ENCODE measurements at places on chromosomes 4 and X.

DNA sequence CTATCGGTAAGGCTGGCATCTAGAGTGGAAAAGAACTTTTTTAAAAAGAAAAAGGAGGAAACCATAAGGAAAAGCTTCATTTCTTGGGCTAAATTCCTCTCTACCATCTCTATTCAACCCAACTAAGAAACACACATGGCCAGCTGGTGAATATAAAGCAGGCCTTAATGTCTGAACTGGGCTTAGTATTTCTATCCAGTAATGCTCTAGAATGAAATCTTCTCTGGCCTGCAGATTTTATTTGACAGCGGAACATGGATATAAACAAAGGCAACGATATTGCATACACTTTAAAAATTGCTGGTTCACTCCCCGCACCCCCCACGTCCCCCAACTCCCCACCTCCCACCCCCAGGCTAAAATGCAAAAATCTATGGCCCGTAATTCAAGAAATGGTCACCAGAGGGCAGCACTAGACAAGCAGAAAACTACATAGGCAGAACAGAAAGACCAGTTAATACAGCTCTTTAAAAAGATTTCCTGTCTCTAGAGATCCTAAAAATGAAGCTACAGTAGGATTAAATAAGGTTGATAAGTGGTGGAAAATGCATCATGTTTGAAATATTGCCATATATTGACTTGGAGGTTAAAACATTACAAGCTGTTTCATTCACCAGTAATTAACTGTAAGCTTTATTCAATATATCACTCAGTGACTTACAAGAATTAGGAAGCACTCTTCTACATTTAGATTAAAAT lies 155.2 kb upstream of the GALNT7 start:
- H3K27me3 ChIP-seq: no peaks in the 10 kb centered on the region
- H3K27ac ChIP-seq: no peak overlapping the region
- no peaks in the 10 kb centered on the region for H3K4me1 ChIP-seq
- no peak for DNase-seq
- no peaks in the 10 kb centered on the region for H3K36me3 ChIP-seq

DNA sequence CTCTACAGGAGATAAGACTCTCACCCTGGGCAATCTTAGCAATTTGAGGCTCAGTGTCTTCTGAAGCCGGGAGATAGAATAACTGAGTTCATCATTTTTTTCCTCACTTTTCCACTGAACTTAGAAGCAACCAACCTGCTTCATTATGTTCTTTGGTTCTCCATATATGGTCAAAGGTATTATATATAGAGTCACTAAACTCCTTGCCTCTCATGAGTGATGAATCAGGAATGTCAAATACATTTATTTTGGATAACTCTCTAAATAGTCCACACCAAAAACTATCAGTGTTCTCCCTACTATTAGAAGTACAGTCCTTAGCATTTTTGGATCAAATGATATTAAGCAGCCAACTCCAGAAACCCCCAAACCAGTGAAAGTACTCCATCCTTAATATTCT lies 421.5 kb upstream of the EPHA5 start:
- no peaks in the 10 kb centered on the region for H3K4me1 ChIP-seq
- no peak for DNase-seq
- H3K36me3 ChIP-seq: no peaks in the 10 kb centered on the region
- H3K27me3 ChIP-seq: no peaks in the 10 kb centered on the region
- no peak overlapping the region for H3K4me3 ChIP-seq

- no peak for DNase-seq
- no peaks in the 10 kb centered on the region for H3K36me3 ChIP-seq
- H3K4me1 ChIP-seq: peaks cover 8% of the 10 kb centered on the region
- no peaks in the 10 kb centered on the region for H3K27me3 ChIP-seq
Observed at GRCh38 chr4:76090241-76090691, 15.8 kb downstream of the ART3 start.

DNA sequence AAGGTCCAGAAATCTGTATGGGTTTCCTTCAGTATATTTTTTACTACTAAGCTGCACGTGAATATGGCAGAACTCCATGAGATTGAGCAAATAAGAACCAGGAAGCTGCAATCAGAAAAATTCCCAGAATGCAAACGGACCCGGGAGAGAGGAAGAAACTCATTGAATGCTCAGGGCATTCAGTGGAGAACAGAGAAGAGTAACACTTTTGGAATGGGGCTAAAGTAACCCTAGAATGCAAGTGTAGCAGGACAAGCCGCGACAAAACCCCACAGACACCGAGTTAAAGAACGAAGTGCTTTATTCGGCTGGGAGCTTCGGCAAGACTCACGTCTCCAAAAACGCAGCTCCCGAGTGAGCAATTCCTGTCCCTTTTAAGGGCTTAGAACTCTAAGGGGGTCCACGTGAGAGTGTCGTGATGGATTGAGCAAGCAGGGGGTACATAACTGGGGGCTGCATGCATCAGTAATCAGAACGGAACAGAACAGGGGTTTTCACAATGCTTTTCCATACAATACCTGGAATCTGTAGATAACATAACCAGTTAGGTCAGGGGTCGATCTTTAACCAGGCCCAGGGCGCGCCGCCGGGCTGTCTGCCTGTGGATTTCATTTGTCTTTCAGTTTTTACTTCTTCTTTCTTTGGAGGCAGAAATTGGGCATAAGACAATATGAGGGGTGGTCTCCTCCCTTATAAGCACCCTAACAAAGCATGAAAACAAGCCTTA lies 56.4 kb downstream of the RAB28 start:
- H3K27ac ChIP-seq: no peak overlapping the region
- H3K27me3 ChIP-seq: no peaks in the 10 kb centered on the region
- no peak overlapping the region for H3K4me3 ChIP-seq
- H3K4me1 ChIP-seq: no peaks in the 10 kb centered on the region

DNA sequence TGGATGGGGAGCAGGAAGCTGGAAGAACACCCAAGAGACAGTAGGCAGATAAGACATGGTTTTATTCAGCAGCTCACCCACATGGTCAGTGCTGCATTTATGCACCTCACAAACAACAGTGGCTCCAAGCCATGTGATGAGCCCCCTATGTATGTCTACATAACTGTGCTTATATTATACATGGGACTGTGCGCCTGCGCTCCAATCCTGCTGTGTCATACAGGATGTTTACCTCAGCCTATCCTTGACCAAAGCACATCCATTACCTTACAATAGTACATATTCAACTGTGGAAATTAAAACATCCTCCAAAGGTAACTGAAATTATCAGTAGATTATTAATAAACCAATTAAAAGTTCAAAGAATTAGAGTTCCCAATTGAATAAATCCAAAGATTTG lies 44.1 kb upstream of the SGMS2 start:
- no peak overlapping the region for H3K4me3 ChIP-seq
- no peaks in the 10 kb centered on the region for H3K36me3 ChIP-seq
- no peak for DNase-seq
- no peak overlapping the region for H3K27ac ChIP-seq
- H3K27me3 ChIP-seq: no peaks in the 10 kb centered on the region

- H3K27me3 ChIP-seq: no peaks in the 10 kb centered on the region
- DNase-seq: no peak
- H3K27ac ChIP-seq: no peak overlapping the region
- peaks cover 18% of the 10 kb centered on the region for H3K4me1 ChIP-seq
Observed at GRCh38 chr4:124902001-124902515, 189.5 kb upstream of the ANKRD50 start.
